Activated CD4-positive, alpha-beta T cell treated with anti-CD3 and anti-CD28 coated beads, Interleukin-2, amount 10 ng/mL, durations not matched to agents 7 days and 5 days (primary cell): ENCODE measurements at places on chromosomes 2 and 18. TPM values are rescaled to one million over a fixed set of nuclear protein-coding genes. Genes with fewer than 3 reads are reported as not detected.

KLHL29 gene
- 2.9 TPM for total RNA-seq

CNDP1 gene
- not detected for total RNA-seq

APOB gene
- total RNA-seq, result not detected

PLCL1 gene
- 1.8 TPM for total RNA-seq

REG1B gene
- not detected for total RNA-seq

UGT1A10 gene
- not detected for total RNA-seq

- no peaks in the 10 kb centered on the region for H3K27me3 ChIP-seq
- H3K36me3 ChIP-seq, result no peaks in the 10 kb centered on the region
- DNase-seq, result no peak
- H3K4me1 ChIP-seq, result peaks cover 13% of the 10 kb centered on the region
- no peak overlapping the region for H3K27ac ChIP-seq
- no peak overlapping the region for H3K4me3 ChIP-seq
Observed at GRCh38 chr2:46564811-46565241, 85.5 kb downstream of the TMEM247 start.

DNA sequence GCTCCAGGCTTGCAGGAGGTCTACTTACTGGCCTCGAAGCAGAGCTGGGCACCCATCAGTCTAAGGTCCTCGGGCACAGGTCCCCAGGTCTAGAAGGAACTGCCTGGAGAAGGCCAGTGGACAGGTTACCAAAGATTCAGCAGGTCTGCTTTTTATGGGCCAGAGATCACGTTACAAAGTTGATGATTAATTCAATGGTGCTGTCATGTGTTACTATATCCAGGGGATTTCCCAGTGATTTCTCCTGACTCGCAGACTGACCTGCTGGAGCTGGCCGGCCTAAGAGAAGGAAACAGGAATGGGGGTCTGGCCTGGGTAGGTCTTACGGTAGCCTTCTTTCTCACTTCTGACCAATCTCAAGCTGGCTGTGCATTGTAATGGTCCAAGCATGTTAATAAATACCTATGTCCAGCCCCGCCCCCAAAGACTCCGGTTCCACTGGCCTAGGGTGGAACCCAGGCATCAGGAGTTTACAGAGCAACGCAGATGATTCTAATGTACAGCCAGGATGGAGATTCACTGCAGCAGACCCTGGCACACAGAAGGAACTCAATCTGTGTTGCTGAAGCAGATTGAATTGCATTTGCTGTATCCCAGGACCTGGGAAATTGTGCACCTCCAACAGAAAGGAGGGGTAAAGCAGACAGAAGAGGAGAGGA lies at the start of gene NEURL3:
NEURL3 (minus strand) TSS at position 127 of the 659 bp plus-strand sequence; CDS start at position 56, 71 bp downstream.
- peaks cover 42% of the 10 kb centered on the region for H3K4me1 ChIP-seq
- H3K27me3 ChIP-seq, result peaks cover 8% of the 10 kb centered on the region
- H3K36me3 ChIP-seq, result no peaks in the 10 kb centered on the region

DNA sequence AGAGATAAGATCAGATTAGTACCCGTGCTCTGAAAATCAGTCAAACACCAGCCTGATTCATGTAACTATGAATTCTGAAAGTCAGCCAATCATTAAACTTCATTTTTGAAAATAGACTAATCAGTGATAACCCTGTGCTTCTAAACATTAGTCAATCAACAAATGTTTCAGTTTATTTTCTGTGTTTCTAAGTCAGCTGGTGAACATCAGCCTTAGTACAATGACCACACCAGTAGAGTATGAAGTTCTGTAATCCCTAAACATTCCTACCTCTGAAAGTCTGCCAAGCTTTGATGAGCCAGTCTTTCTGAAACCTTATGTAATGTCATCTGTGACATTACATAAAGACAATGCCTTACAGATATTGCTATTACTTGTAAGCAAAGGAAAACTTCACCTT lies 807.4 kb upstream of the CRIM1 start:
- H3K27me3 ChIP-seq, result no peaks in the 10 kb centered on the region
- no peak overlapping the region for H3K27ac ChIP-seq
- H3K36me3 ChIP-seq, result no peaks in the 10 kb centered on the region
- no peak overlapping the region for H3K4me3 ChIP-seq

- no peak for DNase-seq
- H3K4me3 ChIP-seq, result no peak overlapping the region
- no peaks in the 10 kb centered on the region for H3K36me3 ChIP-seq
- H3K27ac ChIP-seq, result no peak overlapping the region
- H3K27me3 ChIP-seq, result no peaks in the 10 kb centered on the region
Observed at GRCh38 chr2:138720035-138720838, 60.0 kb downstream of the NXPH2 start.

DNA sequence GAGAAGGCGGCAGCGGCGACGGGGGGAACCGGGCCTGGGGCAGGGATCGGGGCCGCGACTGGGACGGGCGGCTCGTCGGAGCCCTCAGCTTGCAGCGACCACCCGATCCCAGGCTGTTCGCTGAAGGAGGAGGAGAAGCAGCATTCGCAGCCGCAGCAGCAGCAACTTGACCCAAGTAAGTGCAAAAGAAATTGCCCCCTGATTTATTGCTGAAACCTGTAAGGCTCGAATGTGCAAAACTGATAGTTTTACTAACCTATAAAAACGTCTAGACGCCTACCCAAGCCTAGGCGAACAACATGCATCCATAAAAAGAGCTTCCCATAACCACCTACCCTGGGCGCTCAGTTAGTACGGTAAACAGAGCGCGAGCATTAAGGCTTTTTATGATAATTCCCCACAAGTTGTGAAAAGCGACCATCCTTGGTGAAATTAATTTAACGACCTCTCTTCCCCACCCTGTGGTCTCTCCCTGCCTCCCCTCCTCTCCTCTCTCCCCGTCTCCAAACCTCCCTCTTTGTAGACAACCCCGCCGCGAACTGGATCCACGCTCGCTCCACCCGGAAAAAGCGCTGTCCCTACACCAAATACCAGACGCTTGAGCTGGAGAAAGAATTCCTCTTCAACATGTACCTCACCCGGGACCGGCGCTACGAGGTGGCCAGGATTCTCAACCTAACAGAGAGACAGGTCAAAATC lies 1.0 kb downstream of the HOXD9 start:
- peak overlapping the region; percentile 76 for H3K27ac ChIP-seq
- DNase-seq, result no peak
- peaks cover 10% of the 10 kb centered on the region for H3K4me1 ChIP-seq
